Thyroid gland (tissue), 4 donors: ENCODE measurements at places on chromosomes 7 and 10. TPM values are rescaled to one million over a fixed set of nuclear protein-coding genes. Genes with fewer than 3 reads are reported as not detected.

DNA sequence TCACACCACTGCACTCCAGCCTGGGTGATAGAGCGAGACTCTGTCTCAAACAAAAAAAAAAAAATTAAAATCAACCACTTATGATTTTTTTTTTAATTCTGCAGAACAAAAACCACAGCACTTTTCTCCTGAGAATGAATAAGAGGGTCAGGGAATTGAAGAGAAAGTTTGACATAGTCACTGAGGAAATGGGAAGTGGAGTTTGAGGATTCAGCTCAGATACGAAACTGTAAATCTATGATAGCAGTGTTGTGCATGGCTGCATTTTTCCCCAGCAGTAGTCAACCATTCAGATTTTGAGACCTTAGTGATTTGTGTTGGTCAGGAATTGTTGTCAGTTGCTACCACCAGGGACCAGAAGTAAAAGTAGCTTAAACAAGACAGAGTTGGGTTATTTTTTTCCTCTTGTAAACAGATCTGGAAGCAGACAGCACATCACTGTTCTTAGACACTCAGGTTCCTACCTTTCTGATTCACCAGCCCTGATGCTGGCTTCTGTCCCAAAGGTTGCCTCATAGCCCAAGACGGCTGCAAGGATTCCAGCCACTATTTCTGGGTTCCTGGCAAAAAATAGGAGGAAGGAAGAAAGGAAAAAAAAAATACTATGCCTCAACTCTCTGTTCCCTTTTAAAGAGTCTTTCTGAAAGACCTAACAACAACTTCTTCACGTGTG is 20.1 kb downstream of the PILRA start:
- H3K4me1 ChIP-seq, result no peaks in the 10 kb centered on the region
- no peaks in the 10 kb centered on the region for H3K27me3 ChIP-seq
- H3K4me3 ChIP-seq, result no peak overlapping the region
- no peak for DNase-seq
- no peak overlapping the region for H3K27ac ChIP-seq

DNA sequence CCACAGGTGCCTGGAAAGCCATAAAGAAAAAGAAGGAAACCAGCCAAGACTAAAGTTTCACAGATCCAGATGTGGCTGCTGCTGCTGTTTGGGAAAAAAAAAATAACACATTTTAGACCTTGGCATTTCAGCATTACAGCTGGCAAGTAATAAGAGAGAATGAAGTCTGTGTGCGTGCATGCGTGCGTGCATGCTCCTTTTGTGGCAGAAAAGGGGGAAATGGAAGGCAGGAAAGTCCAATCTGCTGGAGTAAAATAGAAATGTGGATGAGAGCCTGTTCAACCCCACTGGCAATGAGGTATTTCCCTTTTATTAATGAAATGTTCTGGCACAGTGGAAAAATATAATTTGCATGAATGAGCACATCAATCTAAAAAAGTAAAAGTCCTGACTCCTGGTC is 137.0 kb upstream of the SEMA3A start:
- H3K4me3 ChIP-seq, result no peak overlapping the region
- H3K27me3 ChIP-seq, result no peaks in the 10 kb centered on the region
- H3K27ac ChIP-seq, result no peak overlapping the region

DNA sequence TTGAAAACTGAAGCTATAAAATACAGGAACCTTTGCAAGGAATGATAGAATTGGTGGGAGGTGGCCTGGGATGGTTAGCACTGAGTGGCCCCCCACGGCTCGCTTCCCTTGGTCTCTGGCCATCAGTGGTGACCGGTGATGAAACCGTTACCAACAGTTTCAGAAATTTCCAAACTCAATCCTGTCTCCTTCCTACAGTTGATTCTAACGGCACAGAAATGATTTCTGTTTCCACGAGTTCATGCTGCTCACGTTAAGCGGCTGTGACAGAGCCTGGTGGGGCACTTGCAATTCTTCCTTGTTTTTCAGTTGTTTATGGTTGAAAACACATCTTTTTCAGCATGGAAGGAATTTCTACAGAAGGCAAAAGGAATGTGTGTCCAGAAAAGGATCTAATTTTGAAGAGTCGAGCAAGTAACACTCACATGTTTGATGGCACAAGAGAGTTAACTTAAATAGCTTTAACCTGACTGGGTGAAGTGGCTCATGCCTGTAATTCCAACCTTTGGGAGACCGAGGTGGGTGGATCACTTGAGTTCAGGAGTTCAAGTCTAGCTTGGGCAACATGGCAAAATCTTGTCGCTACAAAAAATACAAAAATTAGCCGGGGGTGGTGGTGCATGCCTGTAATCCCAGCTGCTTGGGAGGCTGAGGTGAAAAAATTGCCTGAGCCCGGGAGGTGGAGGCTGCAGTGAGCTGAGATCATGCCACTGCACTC is 100.1 kb downstream of the DNAJB6 start:
- peaks cover 6% of the 10 kb centered on the region for H3K4me1 ChIP-seq
- no peak for DNase-seq
- H3K27ac ChIP-seq, result no peak overlapping the region
- H3K27me3 ChIP-seq, result no peaks in the 10 kb centered on the region
- H3K36me3 ChIP-seq, result no peaks in the 10 kb centered on the region

Gene WASHC2A
- total RNA-seq, result 38.6 TPM
